Endothelial cell (in vitro differentiated cells): ENCODE measurements at places on chromosomes 2 and 18. TPM values are rescaled to one million over a fixed set of nuclear protein-coding genes. Genes with fewer than 3 reads are reported as not detected.
A peak's percentile ranks its signal among the peaks of the same experiment; 100 is the strongest.

Gene ZNF385B
- 0.49 TPM for total RNA-seq

Gene ZRANB3
- 9.4 TPM for total RNA-seq

Gene DYNAP
- not detected for total RNA-seq

Gene CHRND
- total RNA-seq: not detected

Gene IL37
- not detected for total RNA-seq

Gene CAPN14
- 0.13 TPM for total RNA-seq

Gene PSMA8
- not detected for total RNA-seq

- H3K27ac ChIP-seq: peak overlapping the region; percentile 100
- peaks cover 24% of the 10 kb centered on the region for H3K4me1 ChIP-seq
- no peaks in the 10 kb centered on the region for H3K36me3 ChIP-seq
- H3K4me3 ChIP-seq: peak overlapping the region; percentile 99
- peaks cover 6% of the 10 kb centered on the region for H3K27me3 ChIP-seq
- no peak for DNase-seq
Observed at GRCh38 chr2:65228263-65228750, 676 bp downstream of the ACTR2 start.

DNA sequence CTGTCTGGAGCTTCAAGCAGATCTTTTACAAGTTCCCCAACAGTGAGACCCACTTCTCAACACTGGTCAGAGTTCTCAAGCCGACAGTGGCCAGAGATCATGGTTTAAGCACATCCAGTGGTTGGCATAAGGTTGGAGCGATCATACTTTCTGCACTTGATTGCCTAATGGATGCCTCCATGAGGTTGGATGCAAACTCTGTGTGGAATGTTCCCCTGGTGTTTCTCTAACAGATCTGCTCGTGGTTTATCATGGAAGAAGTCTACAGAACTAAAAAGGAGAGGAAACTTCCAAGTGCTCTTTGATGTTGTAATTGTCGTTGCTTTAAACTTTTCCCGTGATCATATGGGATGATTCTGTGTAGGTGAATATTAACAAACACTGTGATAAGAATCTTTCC lies 60.7 kb downstream of the SH3RF3 start:
- no peak for DNase-seq
- peaks cover 3% of the 10 kb centered on the region for H3K4me1 ChIP-seq
- H3K27me3 ChIP-seq: peaks cover 9% of the 10 kb centered on the region
- no peak overlapping the region for H3K4me3 ChIP-seq

DNA sequence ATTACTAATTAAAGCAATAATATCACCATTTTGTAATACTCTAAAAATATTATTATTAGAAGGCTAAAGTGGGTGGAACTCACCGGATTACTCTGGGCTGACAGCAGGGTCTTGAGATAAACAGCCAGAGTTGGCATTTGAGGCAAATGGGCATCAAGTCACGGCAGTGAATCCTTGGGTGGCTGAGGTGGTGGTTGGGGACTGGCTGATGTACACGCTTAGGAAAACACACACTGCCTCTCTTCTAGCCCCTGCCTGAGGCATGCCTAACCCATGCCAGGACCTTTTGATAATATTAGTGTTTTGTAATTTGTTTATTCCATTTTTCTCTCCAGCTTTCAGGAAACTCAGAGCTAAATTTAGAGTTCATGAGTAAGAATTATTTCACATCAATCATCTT lies 76.8 kb downstream of the ACKR3 start:
- H3K36me3 ChIP-seq: peaks cover 4% of the 10 kb centered on the region
- no peak overlapping the region for H3K27ac ChIP-seq
- H3K27me3 ChIP-seq: peaks cover 3% of the 10 kb centered on the region
- no peak for DNase-seq
- no peaks in the 10 kb centered on the region for H3K4me1 ChIP-seq

GRCh38 chr2:74515981-74516633 lies 1.9 kb downstream of the TLX2 start:
- peak overlapping the region; percentile 62 for H3K4me3 ChIP-seq
- DNase-seq: peak; percentile 74
- H3K36me3 ChIP-seq: peaks cover 16% of the 10 kb centered on the region
- H3K4me1 ChIP-seq: peaks cover 15% of the 10 kb centered on the region
- H3K27ac ChIP-seq: no peak overlapping the region

DNA sequence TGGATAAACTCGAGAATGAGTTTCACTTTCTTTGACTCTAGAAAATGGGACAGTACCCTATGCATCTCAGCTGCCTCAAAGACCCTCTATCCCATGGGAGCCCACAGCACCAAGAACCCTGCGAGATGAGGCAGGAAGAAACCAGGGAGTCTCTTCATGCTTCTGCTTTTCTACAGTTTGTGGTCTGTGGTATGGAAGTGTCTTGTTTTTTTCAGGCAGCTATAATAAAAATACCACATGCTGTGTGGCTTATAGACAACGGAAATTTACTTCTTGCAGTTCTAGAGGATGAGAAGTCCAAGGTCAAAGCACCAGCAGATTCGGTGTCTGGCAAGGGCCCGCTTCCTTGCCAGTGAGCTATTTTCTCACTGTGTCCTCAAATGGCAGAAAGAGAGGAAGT lies 257.9 kb downstream of the SUCLG1 start:
- H3K4me1 ChIP-seq: peaks cover 6% of the 10 kb centered on the region
- H3K27ac ChIP-seq: no peak overlapping the region
- no peaks in the 10 kb centered on the region for H3K27me3 ChIP-seq
- no peak overlapping the region for H3K4me3 ChIP-seq
- H3K36me3 ChIP-seq: no peaks in the 10 kb centered on the region
- no peak for DNase-seq

- H3K27ac ChIP-seq: no peak overlapping the region
- H3K27me3 ChIP-seq: peaks cover 12% of the 10 kb centered on the region
- H3K36me3 ChIP-seq: no peaks in the 10 kb centered on the region
- H3K4me3 ChIP-seq: no peak overlapping the region
Observed at GRCh38 chr2:64376926-64377325, 77.0 kb upstream of the LGALSL start.

DNA sequence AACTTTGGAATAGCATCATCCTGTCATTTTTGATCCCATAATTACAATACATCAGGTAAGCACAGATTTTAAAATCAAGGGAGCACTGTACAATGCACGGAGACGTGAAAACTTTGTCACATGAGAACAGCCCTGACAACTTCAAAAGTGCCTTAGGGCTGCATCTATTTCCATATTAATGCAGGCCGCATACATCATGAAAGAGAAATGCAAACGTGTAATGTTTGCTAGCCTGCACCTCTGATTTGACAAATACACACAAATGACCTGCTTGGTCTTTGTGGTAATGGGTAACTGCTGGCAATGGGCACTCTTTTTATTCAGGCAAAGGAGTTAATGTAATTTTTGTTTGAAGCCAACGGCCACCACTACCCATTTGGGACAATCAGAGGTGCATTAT lies 202.0 kb upstream of the EPHA4 start:
- DNase-seq: no peak
- no peaks in the 10 kb centered on the region for H3K36me3 ChIP-seq
- H3K4me1 ChIP-seq: peaks cover under 1% of the 10 kb centered on the region
- H3K27me3 ChIP-seq: peaks cover 1% of the 10 kb centered on the region

- H3K27ac ChIP-seq: no peak overlapping the region
- no peaks in the 10 kb centered on the region for H3K4me1 ChIP-seq
- H3K27me3 ChIP-seq: no peaks in the 10 kb centered on the region
- H3K4me3 ChIP-seq: no peak overlapping the region
Observed at GRCh38 chr2:142734231-142734630, 143.2 kb upstream of the KYNU start.

DNA sequence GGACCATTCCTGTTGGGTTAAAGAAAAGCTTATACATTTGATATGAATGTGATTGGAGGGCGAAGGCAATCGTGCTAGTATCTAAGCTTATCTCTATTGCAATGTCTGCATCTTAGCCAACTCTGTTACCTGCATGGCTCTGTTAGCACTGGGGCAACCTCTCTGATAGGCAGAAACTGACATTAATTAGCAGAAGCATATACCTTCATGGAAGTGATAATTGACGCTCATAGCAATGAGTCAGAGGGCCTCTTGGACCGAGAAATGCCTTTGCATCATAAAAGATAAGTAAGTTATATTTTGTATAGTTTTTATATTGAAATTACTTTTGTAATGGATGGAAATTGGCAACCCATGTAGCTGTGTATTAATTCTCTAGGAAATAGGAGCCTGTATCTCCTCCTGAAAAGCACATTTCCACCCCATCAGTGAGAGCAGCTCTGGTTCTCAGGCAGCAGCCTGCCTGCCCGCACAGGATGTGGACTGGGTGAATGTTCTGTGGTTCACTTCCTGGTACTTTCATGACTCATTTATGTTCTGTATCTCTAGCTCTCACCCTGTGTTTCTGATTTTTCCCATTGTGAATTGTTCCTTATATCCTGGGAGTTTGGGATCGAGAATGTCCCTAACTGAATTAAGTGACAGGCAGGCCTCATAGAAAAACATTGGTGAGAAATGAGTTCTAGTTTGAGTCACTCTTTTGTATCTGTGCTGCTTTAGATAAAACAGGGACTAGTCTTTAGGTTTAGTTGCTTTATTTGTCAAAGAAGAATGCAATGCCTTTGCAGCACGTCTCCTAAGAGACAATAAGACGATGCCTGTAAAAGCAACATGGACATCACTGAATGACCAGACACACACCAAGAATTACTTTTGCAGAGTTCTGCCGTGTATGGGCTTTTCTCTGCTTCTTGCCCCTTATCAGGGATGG lies 344.9 kb downstream of the DCDC2C start:
- H3K27me3 ChIP-seq: peaks cover 8% of the 10 kb centered on the region
- H3K36me3 ChIP-seq: peaks cover 9% of the 10 kb centered on the region
- H3K4me3 ChIP-seq: no peak overlapping the region
- no peaks in the 10 kb centered on the region for H3K4me1 ChIP-seq

- H3K4me1 ChIP-seq: peaks cover 5% of the 10 kb centered on the region
- peaks cover 4% of the 10 kb centered on the region for H3K27me3 ChIP-seq
- no peak overlapping the region for H3K27ac ChIP-seq
- peak overlapping the region; percentile 69 for H3K4me3 ChIP-seq
Observed at GRCh38 chr2:109030870-109031475, 42.0 kb upstream of the EDAR start.
